SK-N-SH treated with all-trans-retinoic acid at 6 μM for 48 hours (cell line): ENCODE measurements at places on chromosomes 11 and 22.
A peak's percentile ranks its signal among the peaks of the same experiment; 100 is the strongest.

DNA sequence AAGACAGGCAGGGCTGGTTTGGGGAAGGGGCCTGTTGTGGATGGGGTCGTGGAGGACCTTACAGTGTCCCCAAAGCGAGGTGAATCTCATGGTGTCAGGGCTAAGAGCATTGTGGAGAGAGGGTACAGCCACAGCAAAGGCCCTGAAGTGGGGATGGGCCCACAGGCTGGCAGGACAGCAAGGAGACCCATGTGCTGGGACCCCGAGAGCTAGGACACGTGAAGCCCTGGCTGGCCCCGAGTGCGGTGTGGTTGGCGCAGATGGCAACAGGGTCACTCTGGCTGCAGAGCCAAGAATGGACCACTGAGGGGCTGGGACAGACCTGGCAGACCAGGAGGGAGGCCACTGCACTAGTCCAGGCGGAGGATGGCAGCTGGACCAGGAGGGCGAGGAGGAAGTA, 30.0 kb upstream of the KCNQ1OT1 start:
- no peak for ATAC-seq

DNA sequence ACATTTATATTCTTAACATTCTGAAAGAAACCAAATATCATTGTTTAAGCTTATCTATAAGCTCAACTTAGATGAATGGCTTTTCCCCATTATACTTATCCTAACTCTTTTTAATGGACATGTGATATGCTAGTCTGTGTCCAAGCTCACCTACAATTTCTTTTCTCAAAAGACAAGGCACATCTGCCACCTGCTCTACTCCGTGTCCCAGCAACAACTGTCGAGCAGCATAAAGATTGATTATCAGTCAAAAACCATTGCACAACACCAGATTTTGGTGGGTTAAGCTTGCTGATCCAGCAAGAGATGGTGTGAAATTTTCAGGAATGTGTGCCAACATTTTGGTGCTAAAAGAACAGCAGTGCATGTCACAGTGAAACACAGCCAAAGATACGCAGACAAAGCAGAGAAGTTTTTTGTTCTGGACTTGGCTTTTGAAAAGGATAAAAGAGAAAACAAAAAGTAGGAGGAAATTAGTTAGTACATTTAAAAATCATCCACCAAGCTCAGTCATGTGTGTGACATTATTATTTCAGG, 65.8 kb downstream of the DCDC1 start:
- ATAC-seq, result no peak

GRCh38 chr22:43897751-43898261, 6.0 kb upstream of the PNPLA5 start:
- ATAC-seq, result peak; percentile 72

- ATAC-seq, result no peak
Measured at GRCh38 chr11:68298659-68299516, 13.5 kb upstream of the LRP5 start.

- ATAC-seq, result no peak
Measured at GRCh38 chr11:27857588-27857987, 157.3 kb upstream of the BDNF start.

- ATAC-seq, result peak; percentile 62
Measured at GRCh38 chr22:32202539-32203180, 2.2 kb downstream of the RFPL2 start.

- ATAC-seq, result peak; percentile 5; the same call in 1 of the 3 replicates
Measured at GRCh38 chr11:96315476-96315875, 27.5 kb downstream of the MAML2 start.

DNA sequence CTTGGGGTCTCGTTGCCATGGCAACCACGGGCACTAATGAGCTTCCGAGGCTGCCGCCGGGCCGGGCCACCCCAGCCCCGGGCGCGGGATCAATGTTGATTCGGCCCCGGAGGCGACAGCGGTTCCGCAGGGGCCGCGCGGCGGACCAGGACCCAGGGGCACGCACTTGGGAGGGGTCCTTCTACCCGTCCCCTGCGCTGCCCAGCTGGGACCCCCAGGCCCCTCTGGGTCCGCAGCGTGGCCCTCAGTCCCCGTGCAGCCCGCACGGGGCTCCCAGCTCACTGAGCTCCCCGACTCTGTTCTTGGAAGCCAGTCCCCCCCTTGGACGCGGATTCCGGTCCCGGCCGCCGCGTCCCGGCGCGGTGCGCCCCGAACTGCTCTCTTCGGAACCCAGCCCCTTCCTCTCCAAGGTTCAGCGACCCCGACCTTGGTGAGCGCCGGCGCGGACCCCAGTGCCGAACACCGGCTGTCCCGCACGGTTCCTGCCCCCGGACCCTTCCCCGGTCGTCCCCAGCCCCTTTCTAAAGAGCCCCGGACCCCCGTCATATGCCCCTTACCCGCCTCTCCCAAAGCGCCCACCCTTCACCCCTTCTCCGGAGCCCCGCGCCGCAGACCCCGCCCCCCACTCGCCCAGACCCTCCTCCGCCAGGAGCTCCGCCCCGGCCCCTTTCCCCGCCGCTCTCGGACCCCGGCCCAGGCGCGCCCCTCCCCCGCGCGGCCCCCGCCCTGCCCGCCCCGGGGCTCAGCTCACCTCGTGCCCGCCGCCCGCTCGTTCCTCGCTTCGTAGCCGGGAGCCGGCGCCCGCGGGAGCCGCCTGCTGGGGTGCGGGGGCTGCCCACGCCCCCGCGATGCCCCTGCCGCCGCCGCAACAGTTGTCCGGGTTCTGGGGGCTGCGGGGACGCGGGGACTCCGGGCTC, 18.3 kb upstream of the SHISAL1 start:
- no peak for ATAC-seq

GRCh38 chr22:42163515-42163914, 32.9 kb upstream of the CYP2D6 start:
- no peak for ATAC-seq

DNA sequence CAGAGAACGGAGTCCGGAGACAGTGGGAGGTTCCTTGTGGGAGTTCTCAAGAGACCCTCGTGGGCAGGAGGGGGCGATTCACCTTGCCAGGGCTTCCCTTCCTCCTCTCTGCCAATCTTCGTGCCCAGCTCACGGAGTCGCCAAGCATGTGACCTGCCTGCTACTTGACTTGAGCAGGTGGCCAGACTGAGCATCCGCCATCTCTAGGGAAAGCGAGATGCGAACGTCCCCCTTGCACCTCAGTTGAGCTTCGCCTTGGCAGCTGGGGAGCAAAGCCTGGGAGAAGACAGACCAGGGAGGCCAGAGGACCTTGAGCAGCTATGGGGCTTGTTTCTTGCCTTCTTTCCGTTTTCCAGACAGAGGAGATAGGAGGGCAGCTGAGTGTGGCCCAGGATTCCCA, 123.2 kb downstream of the GRIK4 start:
- ATAC-seq, result no peak

- ATAC-seq, result no peak
Measured at GRCh38 chr11:59218319-59218718, 5.6 kb upstream of the MPEG1 start.

DNA sequence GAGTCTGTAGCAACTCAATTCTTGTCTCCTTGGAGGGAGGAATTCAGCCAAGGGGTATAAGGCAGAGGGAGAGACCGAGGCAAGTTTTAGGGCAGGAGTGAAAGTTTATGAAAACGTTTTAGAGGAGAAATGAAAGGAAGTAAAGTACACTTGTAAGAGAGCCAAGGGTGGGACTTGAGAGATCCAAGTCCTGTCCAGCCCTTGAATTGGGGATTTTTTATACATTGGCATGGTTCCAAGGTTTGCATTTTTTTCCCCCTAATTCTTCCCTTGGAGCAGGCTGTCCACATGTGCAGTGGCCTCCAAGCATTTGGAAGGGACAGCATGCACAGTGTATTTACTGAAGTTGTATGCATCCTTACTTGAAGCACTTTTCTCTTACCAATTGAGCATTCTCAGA, 192.1 kb downstream of the LUZP2 start:
- ATAC-seq, result no peak

DNA sequence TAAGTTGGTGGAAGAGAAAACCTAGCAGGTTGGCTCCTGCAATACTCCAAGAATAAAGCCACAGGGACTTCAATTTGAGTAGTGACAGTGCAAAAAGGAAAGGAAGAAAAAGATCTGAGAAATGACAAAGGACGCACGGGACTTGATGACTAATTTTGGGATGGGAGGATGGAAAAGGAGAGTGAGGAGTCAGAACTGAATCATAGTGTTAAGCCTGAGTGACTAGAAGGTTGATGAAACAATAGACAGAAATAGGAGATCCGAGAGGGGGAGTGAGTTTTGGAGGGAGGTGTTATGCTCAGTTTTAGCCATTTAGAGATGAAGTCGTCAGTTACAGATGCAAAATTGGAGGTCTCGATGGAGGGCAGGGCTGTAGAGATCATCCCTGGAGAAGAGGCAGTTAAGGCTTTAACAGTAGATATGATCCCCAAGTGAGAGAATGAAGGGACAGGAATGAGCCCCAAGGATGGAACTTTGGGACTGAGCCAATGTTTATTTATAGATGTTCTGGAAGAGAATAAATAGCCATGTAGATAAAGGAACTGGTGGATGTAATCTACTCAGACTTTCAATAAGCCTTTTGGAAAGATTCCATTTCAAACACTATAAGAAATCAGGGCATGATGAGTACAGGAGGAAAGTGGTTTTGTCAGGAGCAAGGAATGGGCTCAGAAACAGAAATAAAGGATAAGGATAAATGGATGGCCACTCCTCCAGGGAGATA, 108.9 kb upstream of the NCAM1 start:
- ATAC-seq, result no peak

DNA sequence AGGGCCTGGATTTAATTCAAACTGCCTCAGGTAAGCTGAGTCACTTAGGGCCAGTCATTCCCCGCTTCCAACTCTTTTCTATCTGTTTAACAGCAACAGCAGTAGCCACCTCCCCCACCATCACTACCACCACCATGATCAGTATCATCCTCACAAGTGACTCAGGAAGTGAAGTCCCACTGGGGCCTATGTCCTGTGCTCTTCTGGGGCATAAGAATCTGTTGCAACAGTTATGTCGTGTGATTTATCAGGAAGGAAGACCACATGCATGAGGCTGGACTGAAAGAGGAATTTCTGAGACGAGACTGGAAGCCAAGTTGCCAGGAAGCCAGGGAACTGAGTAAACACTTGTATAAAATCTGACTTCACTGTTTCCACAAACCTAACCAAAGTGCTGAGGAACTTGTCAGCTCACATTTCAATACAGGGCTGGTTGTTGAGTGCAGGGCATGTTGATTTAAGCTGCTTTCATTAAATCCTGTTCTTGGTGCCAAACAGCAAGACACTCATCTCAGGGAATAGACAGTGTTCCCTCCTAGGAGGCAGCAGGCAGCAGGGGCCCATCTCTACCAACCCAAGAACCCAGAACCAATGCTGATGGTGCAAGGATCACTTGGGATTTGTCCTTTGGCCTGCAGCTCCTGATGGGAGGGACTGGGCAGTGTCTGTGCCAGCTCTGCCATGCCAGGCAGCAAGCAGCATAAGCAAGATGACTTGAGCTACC, 226.7 kb upstream of the NARS2 start:
- ATAC-seq, result peak; percentile 86

DNA sequence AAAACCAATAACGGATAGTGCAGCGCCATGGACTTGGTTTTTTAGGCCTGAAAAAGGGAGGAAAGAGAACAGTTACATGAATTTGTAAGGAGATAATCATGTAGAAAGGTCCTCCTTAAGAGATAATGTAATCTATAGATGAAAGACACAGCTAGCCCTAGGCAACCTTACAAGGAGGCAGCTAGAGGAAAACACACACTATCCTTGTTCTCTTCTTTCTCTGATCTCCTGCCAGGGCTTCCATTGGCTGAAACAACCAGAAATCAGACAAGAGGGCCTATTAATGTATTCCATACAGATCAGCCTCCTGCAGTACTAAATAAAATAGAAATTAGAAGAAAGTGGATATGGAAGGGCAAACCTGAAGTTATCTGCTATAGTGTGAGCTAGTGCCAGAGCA, 53.0 kb downstream of the KCNA4 start:
- no peak for ATAC-seq

GRCh38 chr22:17130199-17130598, 9.0 kb upstream of the TMEM121B start:
- ATAC-seq, result no peak

GRCh38 chr11:68954836-68955606, 25.8 kb downstream of the MRGPRD start:
- ATAC-seq, result no peak

- ATAC-seq, result no peak
Measured at GRCh38 chr11:60905047-60905446, 1.3 kb downstream of the PRPF19 start.

DNA sequence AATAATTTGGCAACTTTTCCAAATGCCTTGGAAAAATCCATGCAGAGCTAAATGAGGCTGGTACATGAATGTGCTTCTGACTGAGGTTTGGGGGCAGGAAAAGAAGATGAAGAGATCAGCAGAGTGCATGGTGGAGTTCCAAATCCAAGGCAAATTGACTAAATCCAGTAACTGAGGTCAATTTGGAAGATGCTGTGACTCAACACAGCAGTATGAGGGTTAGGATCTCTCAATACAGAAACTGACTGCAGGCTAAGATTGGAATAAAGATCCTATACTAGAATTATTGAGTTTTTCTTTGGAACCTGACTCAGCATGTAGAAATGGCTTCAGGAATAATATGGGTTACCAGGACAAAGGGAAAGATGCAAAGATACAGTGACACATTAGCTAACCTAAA, 99.3 kb upstream of the FAT3 start:
- no peak for ATAC-seq

DNA sequence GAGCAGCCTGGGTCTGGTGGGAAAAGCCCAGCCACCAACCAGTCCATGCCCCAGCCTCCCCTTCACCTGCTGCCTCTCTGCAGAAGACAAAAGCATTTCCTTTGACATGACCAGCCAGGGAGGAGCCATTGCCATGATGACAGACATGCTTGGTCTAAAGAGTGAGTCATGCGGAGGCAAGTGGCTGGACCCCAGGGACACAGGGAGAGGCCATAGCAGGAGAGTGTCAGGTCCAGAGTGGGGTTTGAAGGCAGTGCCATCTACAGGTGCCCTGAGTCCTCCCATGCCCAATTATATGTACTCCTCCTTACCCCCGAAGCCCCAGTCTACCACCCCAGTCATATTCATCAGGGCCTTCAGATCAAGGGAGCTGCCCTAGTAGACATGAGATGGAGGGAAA, 67.4 kb downstream of the SCN3B start:
- ATAC-seq, result no peak

DNA sequence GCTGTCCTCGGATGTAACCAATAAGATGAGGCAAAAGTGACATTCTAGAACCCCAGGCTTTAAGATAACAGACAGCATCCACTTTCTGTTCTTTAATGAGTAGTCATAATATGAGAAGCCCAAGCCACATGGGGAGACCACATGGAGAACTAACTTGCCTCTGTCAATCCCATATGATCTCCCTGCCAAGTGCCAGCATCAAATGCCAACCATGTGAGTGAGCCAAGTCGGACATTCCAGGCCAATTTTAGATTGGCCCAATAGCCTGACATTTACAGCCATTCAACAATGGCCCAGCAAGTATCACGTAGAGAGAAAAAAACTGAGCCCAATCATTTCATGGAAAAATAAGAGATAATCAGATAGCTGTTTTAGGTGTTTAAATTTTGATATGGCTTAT, 2048.3 kb upstream of the RAG2 start:
- no peak for ATAC-seq

GRCh38 chr11:4697585-4697984, at the start of gene OR51E2:
OR51E2 (minus strand) TSS chr11:4697853; CDS start chr11:4682711, 15,142 bp downstream.
- no peak for ATAC-seq
